ENCODE measurements at places on chromosomes 7 and 10. TPM values are rescaled to one million over a fixed set of nuclear protein-coding genes. Genes with fewer than 3 reads are reported as not detected.

GRCh38 chr10:96984541-96985131 is 152.5 kb downstream of the LCOR start:
- peaks cover 21% of the 10 kb centered on the region for H3K36me3 ChIP-seq
- H3K27me3 ChIP-seq: no peaks in the 10 kb centered on the region
- no peak overlapping the region for H3K4me3 ChIP-seq
- peaks cover 2% of the 10 kb centered on the region for H3K4me1 ChIP-seq
- peak; percentile 56 for DNase-seq

GRCh38 chr10:47092376-47092775 is 181.1 kb downstream of the PTPN20 start:
- no peak overlapping the region for H3K27ac ChIP-seq
- no peaks in the 10 kb centered on the region for H3K36me3 ChIP-seq
- no peak overlapping the region for H3K4me3 ChIP-seq
- H3K4me1 ChIP-seq: peaks cover 4% of the 10 kb centered on the region

DNA sequence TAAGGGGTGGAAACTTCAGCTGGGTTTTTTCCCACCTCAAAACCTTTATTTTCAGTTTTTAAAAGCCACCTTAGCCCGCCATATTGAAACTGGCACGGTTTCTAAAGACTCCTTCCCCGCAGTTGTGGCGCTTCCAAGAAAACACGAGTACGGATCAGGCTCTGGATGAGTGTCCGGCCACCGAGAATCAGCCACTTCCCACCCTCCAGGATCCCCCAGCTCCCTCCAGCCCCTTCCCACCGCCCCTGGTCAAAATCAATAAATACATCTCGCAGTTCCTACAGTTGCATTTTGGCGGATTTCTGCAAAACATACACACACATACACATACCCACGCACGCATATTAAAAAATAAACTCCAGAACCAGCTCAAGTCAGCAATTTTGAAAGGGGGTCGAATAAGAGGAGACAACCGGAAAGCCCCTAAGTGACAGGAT is 1.1 kb downstream of the SFMBT2 start:
- H3K4me3 ChIP-seq: peak overlapping the region; percentile 95
- peak; percentile 80 for DNase-seq
- H3K27ac ChIP-seq: peak overlapping the region; percentile 97
- peaks cover 36% of the 10 kb centered on the region for H3K4me1 ChIP-seq
- H3K36me3 ChIP-seq: peaks cover 15% of the 10 kb centered on the region

DNA sequence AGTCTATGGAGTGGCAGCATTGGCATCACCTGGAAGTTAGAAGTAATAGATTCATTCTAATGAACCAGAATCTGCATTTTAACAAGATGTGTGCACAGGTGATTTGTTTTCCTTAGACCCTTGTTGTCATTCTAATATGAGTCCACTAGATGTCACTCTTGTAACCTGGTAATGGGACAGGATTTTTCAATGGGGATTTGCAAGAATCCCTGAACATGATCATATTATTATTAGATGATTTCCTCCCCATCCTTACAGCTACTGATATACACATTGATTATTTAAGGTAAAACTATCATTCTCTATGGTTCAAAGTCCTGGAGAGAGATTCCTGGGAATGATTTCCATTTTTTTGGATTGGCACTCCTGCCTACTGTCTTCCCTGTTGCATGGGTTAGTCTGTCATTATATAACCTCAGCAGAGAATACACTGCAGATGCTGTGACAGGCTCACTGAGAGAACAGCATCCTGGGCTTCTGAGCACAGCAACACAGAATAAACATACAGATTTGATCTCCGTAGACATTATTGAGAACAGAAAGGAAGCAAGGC is 194.9 kb downstream of the SUGCT start:
- no peak overlapping the region for H3K4me3 ChIP-seq
- peak; percentile 55 for DNase-seq
- no peaks in the 10 kb centered on the region for H3K4me1 ChIP-seq

- H3K27me3 ChIP-seq: no peaks in the 10 kb centered on the region
- H3K4me3 ChIP-seq: no peak overlapping the region
- peaks cover 10% of the 10 kb centered on the region for H3K4me1 ChIP-seq
- H3K36me3 ChIP-seq: no peaks in the 10 kb centered on the region
- peak; percentile 64 for DNase-seq
Observed at GRCh38 chr10:74799721-74800221, 26.6 kb upstream of the KAT6B start.

GRCh38 chr7:9307131-9307530 is 873.7 kb downstream of the NXPH1 start:
- H3K27me3 ChIP-seq: no peaks in the 10 kb centered on the region
- DNase-seq: no peak
- H3K4me1 ChIP-seq: no peaks in the 10 kb centered on the region
- no peaks in the 10 kb centered on the region for H3K36me3 ChIP-seq

DNA sequence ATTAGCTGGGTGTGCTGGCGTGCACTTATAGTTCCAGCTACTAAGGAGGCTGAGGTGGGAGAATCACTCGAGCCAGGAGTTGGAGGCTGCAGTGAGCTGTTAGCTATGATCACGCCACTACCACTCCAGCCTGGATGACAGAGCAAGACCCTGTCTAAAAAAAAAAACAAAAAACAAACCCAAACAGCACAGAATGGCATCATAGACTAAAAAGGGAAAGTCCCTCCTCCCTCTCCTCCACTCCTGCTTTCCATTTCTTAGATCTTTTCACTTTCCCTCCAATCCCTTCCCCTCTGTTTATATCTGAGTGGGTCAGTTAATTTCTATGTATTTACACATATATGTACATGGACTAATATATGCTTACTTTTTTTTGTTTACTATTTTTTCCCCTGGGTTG is 10.4 kb upstream of the PIP4K2A start:
- no peak overlapping the region for H3K4me3 ChIP-seq
- no peaks in the 10 kb centered on the region for H3K36me3 ChIP-seq
- peaks cover 9% of the 10 kb centered on the region for H3K27me3 ChIP-seq

DNA sequence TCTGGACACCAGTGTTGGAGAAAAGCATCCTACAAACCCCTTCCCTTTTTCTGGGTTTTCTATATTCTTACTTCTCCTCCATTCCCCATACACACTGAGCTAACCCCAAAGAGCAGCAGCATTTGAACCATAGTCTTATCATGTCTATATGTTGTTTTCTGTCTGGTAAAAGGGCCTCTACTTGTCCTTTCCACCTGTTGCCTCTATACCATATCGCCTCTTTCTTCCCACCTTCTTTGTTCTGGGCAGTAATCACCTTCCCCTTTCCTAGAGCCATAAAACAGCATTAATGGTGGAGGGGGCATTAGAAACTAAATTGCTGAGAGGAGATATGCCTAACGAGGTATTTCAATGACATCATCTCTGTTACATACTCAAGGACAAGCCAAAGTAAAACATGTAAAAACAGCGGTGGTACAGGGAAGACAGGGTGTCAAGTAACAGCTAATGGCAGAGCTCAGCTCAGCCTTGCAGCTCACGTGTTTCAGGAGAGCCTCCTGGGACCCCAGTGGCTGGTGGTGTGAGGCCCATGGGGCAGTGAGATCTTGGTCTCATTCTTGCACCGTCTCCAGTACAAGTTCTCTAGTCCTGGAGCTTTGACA is 20.6 kb downstream of the NPY start:
- H3K4me1 ChIP-seq: no peaks in the 10 kb centered on the region
- peaks cover 24% of the 10 kb centered on the region for H3K27me3 ChIP-seq
- no peak overlapping the region for H3K27ac ChIP-seq
- H3K36me3 ChIP-seq: no peaks in the 10 kb centered on the region
- H3K4me3 ChIP-seq: no peak overlapping the region

- H3K36me3 ChIP-seq: peaks cover 22% of the 10 kb centered on the region
- H3K27me3 ChIP-seq: no peaks in the 10 kb centered on the region
- no peaks in the 10 kb centered on the region for H3K4me1 ChIP-seq
- no peak for DNase-seq
- H3K27ac ChIP-seq: no peak overlapping the region
Observed at GRCh38 chr7:158885624-158886023, 29.3 kb downstream of the DYNC2I1 start.

GRCh38 chr10:14116021-14116420 is 214.7 kb downstream of the FRMD4A start:
- H3K36me3 ChIP-seq: no peaks in the 10 kb centered on the region
- peaks cover 2% of the 10 kb centered on the region for H3K27me3 ChIP-seq
- H3K4me1 ChIP-seq: no peaks in the 10 kb centered on the region
- no peak overlapping the region for H3K4me3 ChIP-seq
- H3K27ac ChIP-seq: no peak overlapping the region

GRCh38 chr10:63132651-63133055 is 475 bp upstream of the NRBF2 start:
- DNase-seq: no peak
- H3K27ac ChIP-seq: peak overlapping the region; percentile 96
- peaks cover 27% of the 10 kb centered on the region for H3K4me1 ChIP-seq
- no peaks in the 10 kb centered on the region for H3K27me3 ChIP-seq
- H3K4me3 ChIP-seq: peak overlapping the region; percentile 95

DNA sequence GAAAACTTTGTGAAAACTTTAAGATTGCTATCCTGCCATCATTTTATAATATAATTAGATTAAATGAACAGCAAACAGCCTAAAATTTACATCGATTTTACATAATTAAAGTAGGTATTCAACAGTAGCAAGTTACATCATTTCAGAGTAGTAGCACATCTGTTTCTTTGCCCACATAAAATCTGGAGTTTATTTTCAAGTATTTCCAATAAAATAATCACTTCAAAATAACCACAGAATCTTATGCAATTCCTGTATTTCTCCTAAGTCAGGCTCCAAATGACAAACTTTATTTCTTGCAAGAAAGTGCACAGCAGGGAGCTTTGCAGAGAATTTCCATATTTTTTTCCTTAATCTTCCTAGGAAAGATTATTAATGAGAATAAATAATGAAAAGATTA is 82.6 kb downstream of the CUBN start:
- H3K4me1 ChIP-seq: no peaks in the 10 kb centered on the region
- no peak overlapping the region for H3K27ac ChIP-seq
- peaks cover 6% of the 10 kb centered on the region for H3K27me3 ChIP-seq
- H3K36me3 ChIP-seq: peaks cover 9% of the 10 kb centered on the region
- no peak overlapping the region for H3K4me3 ChIP-seq

DNA sequence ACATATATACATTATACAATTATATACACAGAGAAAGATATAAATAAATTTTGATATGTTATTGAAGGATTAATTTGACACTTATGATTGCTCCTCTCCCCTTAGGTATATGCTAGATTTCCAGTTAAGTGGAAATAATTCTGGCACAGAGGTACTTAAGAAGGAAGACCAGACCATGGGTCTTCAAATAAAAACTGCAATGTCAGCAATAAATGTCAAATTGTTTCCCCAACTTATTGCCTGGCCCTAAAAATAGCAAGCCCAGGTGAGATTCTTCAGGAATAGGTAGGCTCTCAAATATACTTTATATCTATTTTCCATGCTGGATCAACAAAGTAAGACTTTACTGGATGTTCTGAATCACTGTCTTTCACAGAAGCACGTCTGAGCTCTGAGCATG is 551.3 kb upstream of the STEAP1 start:
- no peak overlapping the region for H3K4me3 ChIP-seq
- DNase-seq: no peak
- peaks cover 31% of the 10 kb centered on the region for H3K4me1 ChIP-seq
- peaks cover 2% of the 10 kb centered on the region for H3K27me3 ChIP-seq

GRCh38 chr7:91811236-91811635 is 69.3 kb downstream of the MTERF1 start:
- H3K36me3 ChIP-seq: no peaks in the 10 kb centered on the region
- no peak for DNase-seq
- H3K27ac ChIP-seq: no peak overlapping the region
- peaks cover 1% of the 10 kb centered on the region for H3K27me3 ChIP-seq
- no peaks in the 10 kb centered on the region for H3K4me1 ChIP-seq
- no peak overlapping the region for H3K4me3 ChIP-seq

DNA sequence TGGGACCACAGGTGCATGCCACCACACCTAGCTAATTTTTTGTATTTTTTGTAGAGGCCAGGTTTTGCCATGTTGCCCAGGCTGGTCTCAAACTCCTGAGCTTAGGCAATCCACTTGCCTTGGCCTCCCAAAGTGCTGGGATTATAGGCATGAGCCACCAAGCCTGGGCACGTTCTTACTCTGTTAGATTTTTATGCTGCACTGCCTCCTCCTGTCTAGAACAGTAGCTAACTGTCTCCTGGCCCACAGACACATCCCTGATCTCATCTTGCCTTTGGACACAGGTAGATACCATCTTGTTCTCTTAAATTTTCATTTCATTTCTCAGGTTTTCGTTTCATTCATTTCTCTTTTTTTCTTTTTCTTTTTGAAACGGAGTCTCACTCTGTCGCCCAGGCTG is 41.1 kb downstream of the BLVRA start:
- DNase-seq: no peak
- no peak overlapping the region for H3K27ac ChIP-seq
- H3K4me3 ChIP-seq: no peak overlapping the region
- no peaks in the 10 kb centered on the region for H3K4me1 ChIP-seq
- no peaks in the 10 kb centered on the region for H3K27me3 ChIP-seq
- peaks cover 22% of the 10 kb centered on the region for H3K36me3 ChIP-seq

GRCh38 chr7:120920591-120921274 is 29.8 kb upstream of the ING3 start:
- DNase-seq: no peak
- no peaks in the 10 kb centered on the region for H3K4me1 ChIP-seq
- no peaks in the 10 kb centered on the region for H3K27me3 ChIP-seq
- H3K27ac ChIP-seq: no peak overlapping the region
- H3K4me3 ChIP-seq: no peak overlapping the region
- no peaks in the 10 kb centered on the region for H3K36me3 ChIP-seq

DNA sequence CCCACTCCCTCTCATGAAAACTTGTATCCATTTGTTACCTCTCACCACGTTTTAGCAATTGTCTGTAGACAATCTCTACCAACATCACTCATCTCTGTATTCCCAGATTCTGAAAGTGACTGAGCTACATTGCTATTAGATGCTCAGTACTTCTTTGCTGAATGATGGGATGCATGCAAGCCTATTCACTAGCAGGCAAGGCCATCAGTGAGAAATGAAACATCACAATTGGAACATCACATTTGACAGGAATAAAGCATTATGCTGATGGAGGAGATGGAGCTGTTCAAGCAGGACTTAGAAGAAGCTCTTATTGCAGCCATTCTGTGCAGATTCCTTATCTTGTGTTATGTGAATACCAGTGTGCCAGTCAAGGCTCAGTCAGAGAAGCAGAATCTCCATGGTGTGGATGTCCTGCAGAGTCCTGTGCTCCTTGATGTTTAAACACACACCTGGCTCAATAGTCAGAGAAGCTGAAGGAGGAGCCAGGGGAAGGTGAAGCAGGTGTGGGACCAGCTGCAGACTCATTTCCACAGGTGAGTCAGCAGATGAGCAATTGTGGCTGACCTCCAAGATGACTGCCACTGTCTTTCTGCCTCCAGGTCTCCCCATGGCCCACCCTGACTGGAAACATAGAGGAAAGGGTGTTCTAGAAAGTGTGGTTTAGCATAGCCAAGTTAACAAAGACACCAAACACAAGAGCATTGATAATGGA is 965.5 kb downstream of the GRID1 start:
- DNase-seq: no peak
- no peak overlapping the region for H3K4me3 ChIP-seq
- H3K27ac ChIP-seq: no peak overlapping the region
- H3K27me3 ChIP-seq: no peaks in the 10 kb centered on the region

GRCh38 chr7:51778121-51778520 is 461.5 kb upstream of the COBL start:
- no peaks in the 10 kb centered on the region for H3K27me3 ChIP-seq
- no peak for DNase-seq
- H3K36me3 ChIP-seq: no peaks in the 10 kb centered on the region
- H3K27ac ChIP-seq: no peak overlapping the region
- no peak overlapping the region for H3K4me3 ChIP-seq

- peaks cover 36% of the 10 kb centered on the region for H3K27me3 ChIP-seq
- H3K27ac ChIP-seq: no peak overlapping the region
Observed at GRCh38 chr7:115475761-115476385, 554.0 kb downstream of the MDFIC start.

Gene PURB
- total RNA-seq: 41.4 TPM

Gene CPA4
- not detected for total RNA-seq

Gene PPP1R17
- total RNA-seq: not detected

Gene NEUROG3
- total RNA-seq: not detected

Gene HABP2
- not detected for total RNA-seq

Gene SPDYE16
- not detected for total RNA-seq

Gene SPDYE11
- total RNA-seq: not detected

Gene RTKN2
- 2.7 TPM for total RNA-seq

Gene GIMAP1
- 4.9 TPM for total RNA-seq

Gene VENTX
- total RNA-seq: not detected

All from activated CD4-positive, alpha-beta T cell treated with anti-CD3 and anti-CD28 coated beads, Interleukin-2, amount 10 ng/mL, durations not matched to agents 24 days and 14 days (primary cell).